Sigmoid colon (tissue), 7 donors: ENCODE measurements at places on chromosomes 13 and 19. TPM values are rescaled to one million over a fixed set of nuclear protein-coding genes. Genes with fewer than 3 reads are reported as not detected.
A peak's percentile ranks its signal among the peaks of the same experiment; 100 is the strongest.

DNA sequence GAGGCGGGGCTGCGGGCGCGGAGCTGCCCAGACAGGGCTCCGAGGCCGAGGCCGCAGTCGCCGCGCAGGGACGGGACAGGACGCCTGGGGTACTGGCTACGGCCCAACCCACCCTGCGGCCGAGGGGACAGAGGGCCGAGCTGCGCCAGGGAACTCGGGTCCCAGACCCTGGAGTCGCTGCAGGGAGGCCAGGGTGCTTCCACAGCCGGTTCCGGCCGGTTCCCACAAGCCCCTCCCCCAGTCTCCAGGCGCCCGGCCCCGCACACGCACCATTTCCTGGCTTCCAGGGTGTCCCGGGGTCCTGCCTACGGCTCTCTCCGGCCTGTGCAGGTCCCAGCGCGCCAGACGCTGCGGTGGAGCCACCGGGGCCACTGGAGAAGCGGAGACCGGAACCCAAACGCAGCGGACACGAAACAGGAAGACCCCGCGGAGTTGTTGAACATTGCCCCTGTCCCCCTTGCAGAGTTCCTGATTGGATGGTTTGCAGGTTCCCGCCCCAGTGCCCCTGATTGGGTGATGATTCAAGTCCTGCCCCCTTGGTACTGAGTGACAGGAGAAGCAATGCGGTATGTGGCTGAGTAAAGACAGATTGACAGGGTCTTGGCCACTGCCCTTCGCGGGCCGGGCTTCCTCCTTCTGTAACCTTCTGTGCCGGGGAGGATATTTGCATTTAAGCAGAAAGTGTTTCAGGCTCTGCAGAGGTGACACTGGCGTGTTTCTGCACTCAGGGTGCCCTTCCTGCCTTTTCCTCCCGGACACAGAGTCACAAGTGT is at the start of gene ZNF564:
ZNF564 (minus strand) TSS at position 423 of the 773 bp plus-strand sequence; CDS start at position 273, 150 bp downstream.
- DNase-seq: peak; percentile 98

BORA gene
- total RNA-seq: 1.4 TPM

STAP2 gene
- 1.8 TPM for total RNA-seq

GRCh38 chr13:50375792-50376191 is 360.5 kb downstream of the KCNRG start:
- no peak for DNase-seq

TTYH1 gene
- 5.4 TPM for total RNA-seq
